Immature natural killer cell (primary cell): ENCODE measurements at places on chromosomes 5 and 9. TPM values are rescaled to one million over a fixed set of nuclear protein-coding genes. Genes with fewer than 3 reads are reported as not detected.

DNA sequence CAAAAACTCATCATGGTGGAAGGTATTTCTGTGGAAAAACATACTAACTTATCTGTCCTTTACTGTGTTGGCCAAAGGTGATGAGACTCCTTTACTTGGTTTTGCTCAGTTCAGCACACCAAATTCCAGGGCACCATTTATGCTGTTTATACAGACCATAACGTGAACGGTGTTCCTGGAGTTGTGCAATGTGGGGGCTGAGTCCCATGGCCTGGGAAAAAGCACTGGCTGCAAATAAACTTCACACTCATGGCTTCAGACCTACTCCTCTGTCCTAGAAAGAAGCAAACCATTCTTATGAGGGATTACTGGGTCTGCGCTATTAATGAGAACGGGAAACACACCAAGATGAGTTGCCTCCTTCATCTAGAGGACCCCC is 10.4 kb downstream of the FREM1 start:
- no peaks in the 10 kb centered on the region for H3K36me3 ChIP-seq
- H3K27me3 ChIP-seq: no peaks in the 10 kb centered on the region
- H3K4me1 ChIP-seq: no peaks in the 10 kb centered on the region
- H3K4me3 ChIP-seq: no peak overlapping the region
- H3K27ac ChIP-seq: no peak overlapping the region

- DNase-seq: no peak
- peaks cover 5% of the 10 kb centered on the region for H3K36me3 ChIP-seq
- no peak overlapping the region for H3K27ac ChIP-seq
- H3K4me1 ChIP-seq: no peaks in the 10 kb centered on the region
- H3K4me3 ChIP-seq: no peak overlapping the region
- H3K27me3 ChIP-seq: no peaks in the 10 kb centered on the region
Measured at GRCh38 chr9:28024676-28025075, 451.4 kb upstream of the C9orf72 start.

FABP6 gene
- not detected for polyA plus RNA-seq

GRCh38 chr9:33125871-33126823 is 41.0 kb downstream of the B4GALT1 start:
- H3K4me3 ChIP-seq: peak overlapping the region; percentile 56
- H3K4me1 ChIP-seq: peaks cover 78% of the 10 kb centered on the region
- peak; percentile 34 for DNase-seq
- H3K27me3 ChIP-seq: peaks cover 22% of the 10 kb centered on the region

DNA sequence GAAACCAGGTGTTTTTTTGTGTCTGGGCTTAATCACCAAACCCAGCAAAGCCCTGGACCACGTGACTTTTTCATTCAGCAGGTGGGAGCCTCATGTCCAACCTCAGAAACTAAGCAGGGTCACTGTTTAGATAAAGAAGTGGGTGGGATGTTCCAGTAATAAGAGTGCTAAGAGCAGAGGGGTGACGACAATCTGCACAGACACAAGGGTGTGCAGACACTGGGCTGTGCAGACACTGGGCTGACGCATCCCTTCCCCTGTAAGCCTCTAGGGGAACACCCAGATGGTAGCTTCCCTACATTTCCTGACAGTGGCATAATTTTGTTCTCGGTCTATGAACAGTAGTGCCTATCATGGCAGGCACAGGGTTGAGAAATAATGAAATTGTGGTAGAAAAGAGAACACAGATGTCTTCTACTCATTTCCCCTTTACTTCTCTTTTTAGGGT is 85.1 kb downstream of the SAXO1 start:
- peaks cover 4% of the 10 kb centered on the region for H3K27me3 ChIP-seq
- no peak overlapping the region for H3K4me3 ChIP-seq
- no peak overlapping the region for H3K27ac ChIP-seq
- H3K36me3 ChIP-seq: no peaks in the 10 kb centered on the region

- DNase-seq: no peak
- no peak overlapping the region for H3K27ac ChIP-seq
- H3K4me3 ChIP-seq: no peak overlapping the region
- H3K36me3 ChIP-seq: no peaks in the 10 kb centered on the region
Measured at GRCh38 chr5:150608991-150609390, 31.5 kb upstream of the SYNPO start.

GRCh38 chr5:127585661-127586060 is 63.2 kb upstream of the CTXN3 start:
- no peak overlapping the region for H3K4me3 ChIP-seq
- no peak overlapping the region for H3K27ac ChIP-seq

DNA sequence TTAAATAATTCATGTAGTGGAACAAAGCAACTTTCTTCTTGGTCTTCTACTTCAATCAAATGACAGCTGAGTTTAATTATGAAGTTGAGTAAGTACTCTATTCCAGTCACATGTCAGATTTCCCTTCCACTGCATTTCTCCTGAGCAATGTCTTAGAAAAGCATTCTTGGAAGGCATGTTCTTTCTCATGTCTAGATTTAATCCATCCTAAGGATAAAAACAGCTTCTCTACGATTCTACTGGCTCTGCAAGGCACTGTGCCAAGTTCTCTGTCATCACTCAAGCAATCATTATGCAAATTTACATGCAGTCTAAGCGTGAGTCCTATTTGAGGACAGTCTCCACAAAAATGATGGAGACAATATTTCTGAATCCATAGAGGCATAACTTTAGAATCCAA is 142.4 kb downstream of the YIPF5 start:
- H3K27me3 ChIP-seq: peaks cover 5% of the 10 kb centered on the region
- no peak overlapping the region for H3K4me3 ChIP-seq
- no peak for DNase-seq
- H3K4me1 ChIP-seq: no peaks in the 10 kb centered on the region
- H3K36me3 ChIP-seq: no peaks in the 10 kb centered on the region

DNA sequence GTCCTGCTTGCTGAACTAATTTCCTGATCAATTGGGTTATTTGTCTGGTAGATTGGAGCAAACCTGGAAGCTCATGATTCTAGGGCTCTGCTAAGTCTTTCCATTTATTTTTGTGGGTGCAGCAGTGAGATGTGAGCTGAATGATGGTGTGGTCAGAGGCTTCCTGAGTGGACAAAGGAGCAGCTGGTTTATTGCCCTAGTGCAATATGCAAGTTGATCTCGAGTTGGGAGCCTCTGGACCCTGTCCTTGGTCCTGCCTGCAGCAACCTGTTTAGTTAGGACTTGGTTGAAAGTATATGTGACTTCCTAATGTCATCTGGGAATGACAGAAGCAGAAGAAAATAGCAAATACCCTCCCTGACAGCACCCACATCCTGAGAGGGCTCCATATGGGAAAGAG is 4.2 kb upstream of the UNC5A start:
- H3K27me3 ChIP-seq: peaks cover 17% of the 10 kb centered on the region
- H3K4me3 ChIP-seq: no peak overlapping the region
- H3K4me1 ChIP-seq: peaks cover 9% of the 10 kb centered on the region
- no peak for DNase-seq
- no peaks in the 10 kb centered on the region for H3K36me3 ChIP-seq
- H3K27ac ChIP-seq: no peak overlapping the region

DNA sequence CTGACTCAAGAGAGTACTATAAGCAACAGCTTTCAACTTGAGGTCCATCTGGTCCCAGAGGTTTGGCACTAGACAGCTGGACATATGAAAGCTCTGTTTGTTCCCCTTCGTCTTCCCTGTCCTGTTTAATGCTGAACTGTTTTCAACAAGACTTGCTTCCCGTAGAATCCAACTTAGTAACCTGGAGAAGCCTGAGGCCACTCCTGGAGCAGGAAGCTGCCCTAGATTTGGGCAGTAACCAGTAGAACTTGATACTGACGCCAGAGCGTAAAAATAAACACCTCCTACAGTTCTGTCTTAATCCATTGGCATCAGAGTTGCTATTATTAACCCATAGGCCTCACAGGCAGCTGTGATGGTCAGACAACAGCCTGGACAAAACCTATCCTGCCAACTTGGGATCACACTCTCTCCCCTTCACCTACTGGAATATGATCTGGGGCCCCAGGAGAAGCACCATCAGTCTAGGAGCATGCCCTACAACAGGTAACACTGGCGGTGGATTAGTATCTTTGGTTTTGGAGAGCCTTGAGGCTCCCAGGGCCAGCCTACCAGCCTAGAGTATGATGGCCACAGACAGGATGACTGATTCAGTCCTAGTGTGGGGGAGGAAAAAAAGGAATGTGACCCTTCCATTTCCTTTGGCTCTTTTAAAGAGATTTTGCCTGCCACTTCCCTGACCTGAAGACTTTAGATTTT is 29.2 kb downstream of the RUSC2 start:
- no peak overlapping the region for H3K4me3 ChIP-seq
- H3K27me3 ChIP-seq: no peaks in the 10 kb centered on the region
- no peak for DNase-seq
- no peaks in the 10 kb centered on the region for H3K4me1 ChIP-seq
- no peaks in the 10 kb centered on the region for H3K36me3 ChIP-seq

- DNase-seq: no peak
- H3K36me3 ChIP-seq: no peaks in the 10 kb centered on the region
- H3K4me3 ChIP-seq: no peak overlapping the region
Measured at GRCh38 chr9:107685376-107685775, 195.8 kb upstream of the KLF4 start.

PLEKHG4B gene
- polyA plus RNA-seq: not detected

GRCh38 chr9:122088880-122089706 is 4.0 kb downstream of the TTLL11 start:
- DNase-seq: no peak
- H3K4me3 ChIP-seq: no peak overlapping the region
- H3K27me3 ChIP-seq: peaks cover 9% of the 10 kb centered on the region
- H3K36me3 ChIP-seq: no peaks in the 10 kb centered on the region
- H3K4me1 ChIP-seq: peaks cover 43% of the 10 kb centered on the region

DNA sequence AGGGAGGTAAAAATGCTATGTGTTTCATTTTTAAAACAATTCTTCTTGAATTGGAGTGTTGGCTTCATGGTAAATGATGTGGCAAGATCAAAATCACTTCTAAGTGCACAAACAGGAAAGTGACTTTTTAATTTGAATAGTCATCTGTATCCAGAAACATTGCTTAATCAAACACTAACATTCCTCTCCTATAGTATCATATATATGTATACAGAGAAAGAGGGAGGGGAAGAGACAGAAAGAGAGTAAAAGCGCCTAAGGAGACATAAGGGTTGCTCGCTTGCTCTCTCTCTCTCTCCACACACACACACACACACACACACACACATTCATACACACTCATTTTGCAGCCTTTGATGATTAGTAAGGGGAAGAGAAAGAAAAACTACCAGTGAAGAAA is 95.4 kb upstream of the PRDM9 start:
- H3K4me1 ChIP-seq: no peaks in the 10 kb centered on the region
- peaks cover 12% of the 10 kb centered on the region for H3K36me3 ChIP-seq
- H3K4me3 ChIP-seq: no peak overlapping the region
- H3K27me3 ChIP-seq: no peaks in the 10 kb centered on the region
- DNase-seq: no peak

PCDHB9 gene
- polyA plus RNA-seq: not detected

GRCh38 chr9:72312386-72312987 is 52.5 kb downstream of the ZFAND5 start:
- H3K27ac ChIP-seq: peak overlapping the region; percentile 6
- H3K4me1 ChIP-seq: peaks cover 26% of the 10 kb centered on the region
- DNase-seq: no peak
- H3K4me3 ChIP-seq: no peak overlapping the region

LECT2 gene
- not detected for polyA plus RNA-seq

GRCh38 chr9:117656002-117656401 is 48.2 kb upstream of the TLR4 start:
- DNase-seq: no peak
- H3K4me3 ChIP-seq: no peak overlapping the region
- no peak overlapping the region for H3K27ac ChIP-seq
- H3K36me3 ChIP-seq: no peaks in the 10 kb centered on the region
- H3K4me1 ChIP-seq: no peaks in the 10 kb centered on the region

NINJ1 gene
- polyA plus RNA-seq: 54.0 TPM

DNA sequence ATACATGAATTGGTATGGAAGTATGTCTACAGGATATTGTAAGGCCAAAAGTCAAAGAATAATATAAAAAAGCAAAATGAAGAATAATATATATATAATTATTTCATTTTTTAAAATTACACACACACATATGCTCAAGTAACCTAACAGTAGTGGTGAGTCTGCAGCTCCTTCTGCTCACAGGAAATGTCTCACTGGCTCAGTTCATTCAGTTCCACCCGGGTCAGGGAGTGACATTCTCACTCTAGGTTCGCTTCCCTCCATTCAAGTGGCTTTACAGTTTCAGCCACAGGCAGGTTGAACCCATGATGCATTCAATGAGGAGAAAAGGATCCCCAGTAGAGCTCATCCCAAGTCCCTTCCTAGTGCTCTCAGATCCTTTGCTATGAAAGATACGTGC is 90.8 kb downstream of the SUSD1 start:
- no peaks in the 10 kb centered on the region for H3K27me3 ChIP-seq
- H3K36me3 ChIP-seq: peaks cover 36% of the 10 kb centered on the region
- H3K27ac ChIP-seq: no peak overlapping the region
- H3K4me1 ChIP-seq: peaks cover 2% of the 10 kb centered on the region
- DNase-seq: no peak

DNA sequence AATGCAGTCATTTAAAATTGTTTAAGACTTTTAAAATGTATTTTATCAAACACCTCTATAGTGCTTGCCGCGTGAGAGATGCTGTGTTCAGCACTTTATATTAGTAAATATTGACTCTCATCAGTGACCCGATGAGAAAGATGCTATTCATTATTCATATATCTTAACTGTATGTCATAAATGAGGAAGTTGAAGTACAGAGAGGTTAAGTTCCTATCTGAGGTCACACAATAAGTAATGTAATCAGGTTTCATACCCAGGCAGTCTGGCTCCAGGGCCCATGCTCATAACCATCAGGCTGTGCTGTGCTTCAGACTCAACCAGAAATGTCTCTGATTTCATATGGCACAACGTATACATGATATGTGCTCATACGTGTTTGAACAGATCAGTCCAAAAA is 119.0 kb downstream of the SV2C start:
- DNase-seq: no peak
- no peaks in the 10 kb centered on the region for H3K4me1 ChIP-seq
- H3K27me3 ChIP-seq: peaks cover 3% of the 10 kb centered on the region
- H3K27ac ChIP-seq: no peak overlapping the region

DNA sequence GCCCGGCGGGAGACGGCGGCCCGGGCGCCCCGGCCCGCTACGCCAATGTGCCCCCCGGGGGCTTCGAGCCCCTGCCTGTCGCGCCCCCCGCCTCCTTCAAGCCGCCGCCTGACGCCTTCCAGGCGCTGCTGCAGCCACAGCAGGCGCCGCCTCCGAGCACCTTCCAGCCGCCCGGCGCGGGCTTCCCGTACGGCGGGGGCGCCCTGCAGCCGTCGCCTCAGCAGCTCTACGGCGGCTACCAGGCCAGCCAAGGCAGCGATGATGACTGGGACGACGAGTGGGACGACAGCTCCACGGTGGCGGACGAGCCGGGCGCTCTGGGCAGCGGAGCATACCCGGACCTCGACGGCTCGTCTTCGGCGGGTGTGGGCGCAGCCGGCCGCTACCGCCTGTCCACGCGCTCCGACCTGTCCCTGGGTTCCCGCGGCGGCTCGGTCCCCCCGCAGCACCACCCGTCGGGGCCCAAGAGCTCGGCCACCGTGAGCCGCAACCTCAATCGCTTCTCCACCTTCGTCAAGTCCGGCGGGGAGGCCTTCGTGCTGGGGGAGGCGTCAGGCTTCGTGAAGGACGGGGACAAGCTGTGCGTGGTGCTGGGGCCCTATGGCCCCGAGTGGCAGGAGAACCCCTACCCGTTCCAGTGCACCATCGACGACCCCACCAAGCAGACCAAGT is 723 bp downstream of the SNX18 start:
- H3K4me3 ChIP-seq: peak overlapping the region; percentile 99
- H3K36me3 ChIP-seq: peaks cover 5% of the 10 kb centered on the region
- H3K4me1 ChIP-seq: peaks cover 6% of the 10 kb centered on the region
- H3K27ac ChIP-seq: peak overlapping the region; percentile 86
- H3K27me3 ChIP-seq: peaks cover 7% of the 10 kb centered on the region
- peak; percentile 61 for DNase-seq
